Cardiac fibroblast (primary cell): ENCODE measurements at places on chromosomes 6 and 20.

DNA sequence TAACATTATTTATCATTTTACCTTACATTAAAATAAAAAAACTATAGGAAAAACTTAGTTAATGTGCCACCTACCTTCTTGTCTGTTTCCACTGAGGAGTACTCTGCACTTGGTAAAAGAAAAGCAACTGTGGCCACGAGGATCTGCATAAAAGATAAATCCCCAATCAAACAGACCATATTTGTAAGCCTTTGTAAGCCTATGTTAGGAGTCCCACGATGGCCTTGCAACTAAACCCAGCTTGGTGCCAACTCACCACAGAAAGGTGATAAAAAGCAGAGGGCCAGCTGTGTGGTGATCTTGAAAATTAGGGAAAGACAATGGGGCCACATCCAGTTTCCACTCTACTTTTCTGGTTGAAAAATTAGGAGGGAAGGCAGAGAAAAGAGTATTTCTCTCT, 156.9 kb downstream of the INSM1 start:
- no peak for DNase-seq

DNA sequence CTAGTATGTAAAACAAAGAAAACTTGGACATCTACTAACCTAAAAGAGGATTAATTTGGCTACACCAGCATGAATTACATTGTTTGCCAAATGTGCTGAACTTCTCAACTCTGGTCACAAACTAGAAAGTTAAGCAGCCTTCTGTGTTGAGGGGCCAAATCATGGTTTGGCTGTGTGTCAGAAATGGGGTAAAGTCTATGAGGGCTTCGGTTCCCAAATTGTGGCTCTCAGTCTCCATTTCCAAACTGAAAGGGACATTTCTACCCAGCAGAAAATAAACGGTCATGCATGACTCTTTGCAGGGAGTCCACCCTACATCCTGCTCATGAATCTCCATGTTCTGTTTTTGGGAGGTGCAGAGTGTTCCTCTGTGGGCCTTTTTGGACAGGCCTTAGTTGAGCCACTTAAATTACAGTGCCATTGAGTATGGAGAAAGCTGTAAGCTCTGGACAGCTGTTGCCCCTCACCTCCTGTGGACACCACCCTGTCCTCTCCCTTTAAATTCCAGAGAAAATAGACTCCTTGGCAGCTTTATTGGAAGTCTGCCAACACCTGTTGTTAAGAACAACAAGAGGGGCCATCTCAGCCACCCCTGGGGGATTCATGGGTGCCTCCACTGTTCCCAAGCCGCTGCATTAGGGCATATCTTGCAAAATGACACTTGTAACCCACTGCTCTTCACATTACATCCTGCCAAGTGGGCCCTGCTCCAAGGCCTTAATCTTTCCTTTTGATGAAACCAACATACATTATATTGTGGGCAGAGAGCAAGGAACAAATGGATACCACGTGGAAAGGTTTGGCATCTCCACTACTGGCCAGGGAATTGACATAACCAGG, 27.5 kb upstream of the SNRPC start:
- DNase-seq: peak; percentile 29

GRCh38 chr6:165585060-165585459, 78.0 kb downstream of the PDE10A start:
- DNase-seq: peak; percentile 87

DNA sequence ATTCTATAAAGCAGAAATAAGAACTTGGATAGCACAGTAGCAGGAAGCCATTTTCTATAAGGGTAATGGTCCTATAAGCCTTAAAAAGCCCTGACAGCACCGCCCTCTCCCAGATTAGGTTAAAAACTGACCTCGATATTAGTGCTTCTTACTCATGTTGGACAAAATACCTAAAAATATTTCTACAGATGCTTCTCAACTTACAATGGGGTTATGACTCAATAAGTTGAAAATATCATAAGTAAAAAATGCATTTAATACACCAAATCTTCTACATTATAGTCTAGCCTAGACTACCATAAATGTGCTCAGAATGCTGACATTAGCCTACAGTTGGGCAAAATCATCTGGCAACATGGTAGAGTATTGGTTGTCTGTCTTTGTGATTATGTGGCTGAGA, 70.3 kb downstream of the SESN1 start:
- DNase-seq: peak; percentile 50

DNA sequence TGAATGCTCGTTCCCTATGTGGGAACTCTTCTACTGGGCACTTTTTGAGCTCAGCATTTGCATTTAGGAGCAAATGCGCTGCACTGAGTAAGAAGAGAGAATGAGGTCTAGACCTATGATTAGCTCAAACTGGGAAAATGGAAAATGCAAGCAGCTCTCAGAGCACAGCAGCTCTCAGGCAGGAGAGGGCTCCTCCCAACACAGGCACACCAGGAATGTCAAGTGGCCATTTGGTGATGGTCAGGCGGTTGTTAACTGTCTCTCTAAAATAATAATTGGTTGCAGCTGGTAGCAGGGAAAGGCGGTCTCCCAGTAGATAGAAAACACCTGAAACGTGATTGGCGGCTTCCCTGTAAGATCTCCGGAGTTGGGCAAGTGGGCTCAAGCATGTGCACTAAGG, 162.0 kb upstream of the ECI2 start:
- no peak for DNase-seq

GRCh38 chr6:156308604-156309003, 468.6 kb upstream of the ARID1B start:
- no peak for DNase-seq

DNA sequence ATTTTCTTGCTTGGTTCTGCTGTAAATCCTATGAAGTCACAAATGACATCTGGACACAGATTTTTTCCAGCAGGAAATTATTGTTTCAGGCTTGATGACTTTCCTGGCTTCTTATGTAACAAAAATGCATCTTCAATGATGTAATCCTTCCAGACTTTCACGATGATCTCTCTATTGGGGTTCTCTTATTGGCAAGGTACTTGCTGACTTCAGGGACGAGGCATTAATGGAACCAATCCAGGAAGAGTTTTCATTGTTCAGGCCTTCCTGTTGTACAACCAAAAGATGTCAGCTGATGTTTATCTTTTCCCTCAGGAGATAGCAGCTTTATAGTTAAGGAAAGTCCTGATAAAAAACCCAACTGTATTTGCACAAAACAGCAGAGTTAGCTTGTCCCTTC, 118.5 kb upstream of the MMS22L start:
- peak; percentile 89 for DNase-seq

DNA sequence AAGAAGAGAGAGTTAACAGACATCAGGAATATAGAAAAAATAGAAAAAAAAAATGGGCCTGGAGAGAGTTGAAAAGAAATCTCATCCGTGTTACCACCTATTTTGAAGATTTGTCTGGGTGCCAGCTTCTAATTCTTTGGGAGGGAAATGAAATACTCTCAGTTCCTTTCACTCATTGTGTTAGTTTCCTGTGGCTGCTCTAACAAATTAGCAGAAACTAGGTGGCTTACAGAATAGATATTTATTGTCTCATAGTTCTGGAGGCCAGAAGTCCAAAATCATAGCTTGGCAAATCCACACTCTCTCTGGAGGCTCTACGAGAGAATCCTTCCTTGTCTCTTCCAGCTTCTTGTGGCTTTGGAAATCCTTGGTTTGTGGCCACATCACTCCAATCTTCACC, 225.1 kb upstream of the BTBD3 start:
- no peak for DNase-seq

GRCh38 chr20:36904690-36905089, 28.8 kb downstream of the TLDC2 start:
- DNase-seq: no peak

DNA sequence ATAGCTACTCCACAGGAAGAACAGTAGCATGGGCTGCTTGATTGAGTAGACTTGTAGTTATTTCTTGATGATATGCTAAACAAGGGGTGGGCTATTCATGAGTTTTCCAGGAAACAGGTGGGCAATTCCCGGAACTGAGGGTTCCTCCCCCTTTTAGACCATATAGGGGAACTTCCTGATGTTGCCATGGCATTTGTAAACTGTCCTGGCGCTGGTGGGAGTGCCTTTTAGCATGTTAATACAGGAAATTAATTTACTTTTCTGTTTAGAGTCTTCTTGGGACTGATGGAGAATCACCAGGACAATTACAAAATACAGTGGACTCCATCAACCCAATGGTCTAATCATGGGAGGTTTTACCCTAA, 22.7 kb downstream of the CYP24A1 start:
- DNase-seq: no peak
